Breast epithelium (tissue), 4 donors: ENCODE measurements at places on chromosomes 5 and 9. TPM values are rescaled to one million over a fixed set of nuclear protein-coding genes. Genes with fewer than 3 reads are reported as not detected.

DNA sequence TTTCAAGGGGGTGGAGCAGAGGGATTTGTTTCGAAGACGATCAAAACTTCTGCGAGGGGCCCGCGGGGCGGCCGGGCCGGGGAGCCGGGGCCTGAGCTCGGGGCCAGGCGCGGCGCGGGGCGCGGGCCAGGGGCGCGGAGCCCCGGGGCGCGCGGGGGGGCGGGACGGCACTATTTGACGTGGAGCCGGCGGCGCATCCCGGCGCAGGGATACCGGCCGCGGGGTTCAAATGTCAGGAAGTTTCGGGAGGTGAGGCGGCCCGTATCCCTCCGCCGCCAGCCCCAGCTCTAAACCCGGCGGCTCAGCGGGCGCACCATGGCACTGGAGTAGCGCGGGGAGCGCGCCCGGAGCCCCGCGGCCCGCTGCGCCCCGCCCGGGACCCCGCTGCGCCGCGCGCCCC lies at the start of gene LMX1B:
LMX1B (plus strand) TSS at position 278 of the 400 bp plus-strand sequence. CDS start 522 bp downstream, outside the sequence.
- DNase-seq, result peak; percentile 59

GRCh38 chr5:138179277-138179857 lies 455 bp downstream of the KIF20A start:
- no peak for DNase-seq

GRCh38 chr5:114988096-114988495 lies 181.6 kb downstream of the TRIM36 start:
- DNase-seq, result no peak

DNA sequence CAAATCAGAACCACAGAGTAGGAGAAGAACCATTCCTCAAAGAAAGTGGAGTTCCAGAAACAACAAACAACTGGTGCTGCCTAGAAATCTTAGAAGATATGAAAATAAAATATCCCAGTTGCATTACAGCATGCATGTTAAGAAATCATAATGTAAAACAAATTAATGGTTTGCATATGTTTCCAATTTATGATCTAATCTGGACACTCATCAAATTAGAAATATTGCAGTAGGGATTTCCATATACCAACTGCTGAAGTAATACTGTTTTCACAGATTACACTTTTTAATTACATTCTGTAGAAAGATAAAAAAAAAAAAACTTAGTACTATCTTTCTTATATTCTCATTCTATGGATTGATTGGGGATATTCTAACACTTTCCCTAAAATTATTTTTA lies 1034.6 kb upstream of the C9orf72 start:
- no peak for DNase-seq

Gene NUTM2F
- total RNA-seq, result not detected

Gene ARID3C
- 0.29 TPM for total RNA-seq

GRCh38 chr5:55681301-55681700 lies 30.8 kb downstream of the SLC38A9 start:
- DNase-seq, result no peak
